ENCODE measurements at places on chromosomes 7 and 10. TPM values are rescaled to one million over a fixed set of nuclear protein-coding genes. Genes with fewer than 3 reads are reported as not detected.

The SHTN1 gene
- 17.1 TPM for total RNA-seq

The FFAR4 gene
- 0.13 TPM for total RNA-seq

The FEZF1 gene
- total RNA-seq: not detected

The TMEM213 gene
- total RNA-seq: not detected

The ADK gene
- 40.8 TPM for total RNA-seq

The CSGALNACT2 gene
- 15.2 TPM for total RNA-seq

The LDB3 gene
- 15.9 TPM for total RNA-seq

The TACC2 gene
- 98.1 TPM for total RNA-seq

The BBIP1 gene
- 42.4 TPM for total RNA-seq

The SCIN gene
- 20.2 TPM for total RNA-seq

The UCN3 gene
- not detected for total RNA-seq

The GPR146 gene
- total RNA-seq: 8.7 TPM

The FBXL13 gene
- 4.0 TPM for total RNA-seq

The STOX1 gene
- 1.1 TPM for total RNA-seq

The IL15RA gene
- total RNA-seq: 13.5 TPM

The PTER gene
- total RNA-seq: 35.7 TPM

The PON3 gene
- total RNA-seq: 5.5 TPM

The TRPV5 gene
- not detected for total RNA-seq

The KIAA1549 gene
- total RNA-seq: 6.3 TPM

The CUL2 gene
- total RNA-seq: 35.8 TPM

The CH25H gene
- 3.6 TPM for total RNA-seq

The OR2A12 gene
- not detected for total RNA-seq

The CYP17A1 gene
- total RNA-seq: 1.1 TPM

Measured in ureter (tissue), 1 donor.